ENCODE measurements at places on chromosomes 4 and X.

DNA sequence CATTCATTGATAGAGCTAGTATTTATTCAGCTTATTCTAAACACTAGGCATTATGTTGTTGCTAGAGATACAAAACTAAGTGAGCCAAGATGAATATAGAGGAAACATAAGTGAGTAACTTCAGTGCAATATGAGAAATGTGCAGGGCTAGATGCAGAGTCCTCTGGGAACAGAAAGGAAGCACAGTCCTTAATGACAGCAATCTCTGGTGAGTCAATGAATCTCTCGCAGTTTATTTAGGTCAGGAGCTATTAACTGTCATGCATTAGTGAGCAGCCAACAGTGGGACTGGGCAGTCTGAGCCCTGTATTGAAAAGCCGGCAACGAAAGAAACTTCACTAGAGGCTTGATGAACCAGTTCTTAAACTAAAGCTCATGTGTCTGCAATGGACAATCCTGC, 598.1 kb upstream of the MAGEB2 start:
- peak; percentile 69 for DNase-seq

- no peak for DNase-seq
Measured at GRCh38 chrX:110449312-110449711, 90.7 kb downstream of the RTL9 start.

DNA sequence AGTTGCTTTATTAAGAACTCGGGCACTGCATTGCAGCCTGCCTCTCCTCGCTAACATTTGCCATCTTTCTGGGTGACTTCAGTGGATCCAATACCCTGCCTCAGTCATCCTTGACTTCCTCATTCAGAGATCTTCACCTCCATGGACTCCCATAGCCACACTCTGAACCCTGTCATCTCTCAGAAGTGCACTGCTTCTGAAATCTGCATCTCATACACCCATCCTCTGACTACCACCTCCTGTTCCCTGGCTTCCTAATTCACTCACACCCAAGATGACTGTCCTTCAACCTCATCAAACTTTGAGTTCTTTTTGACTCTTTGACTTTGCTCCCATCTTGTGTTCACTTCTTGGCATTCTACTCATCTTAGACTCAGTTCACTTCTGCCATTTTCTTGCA, 25.3 kb upstream of the CYBB start:
- no peak for DNase-seq

DNA sequence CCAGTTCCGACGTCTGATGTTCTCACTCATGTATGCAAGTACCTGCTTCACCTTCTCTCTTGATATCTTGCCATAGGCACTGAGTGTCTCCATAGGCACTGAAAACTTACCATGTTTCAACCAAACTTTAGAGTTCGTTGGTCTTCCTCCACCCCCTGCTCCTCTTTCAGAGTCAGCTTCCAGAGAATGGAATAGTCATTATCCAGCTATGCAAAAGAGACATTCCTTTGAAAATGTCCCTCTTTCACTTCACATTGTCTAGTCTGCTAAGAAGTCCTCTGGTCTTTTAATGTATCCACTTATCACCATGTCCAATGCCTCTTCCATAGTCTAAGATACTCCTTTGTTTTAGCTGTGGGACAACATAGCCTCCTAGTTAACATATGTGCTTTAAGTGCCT, 566.0 kb upstream of the TENM3 start:
- DNase-seq, result peak; percentile 68

GRCh38 chrX:44305921-44306320, 37.6 kb downstream of the EFHC2 start:
- DNase-seq, result no peak

GRCh38 chr4:41202820-41203568, 11.3 kb downstream of the APBB2 start:
- DNase-seq, result peak; percentile 69

- DNase-seq, result no peak
Measured at GRCh38 chr4:186628058-186628711, 72.8 kb upstream of the MTNR1A start.

- no peak for DNase-seq
Measured at GRCh38 chr4:109658871-109659410, 44.3 kb downstream of the CASP6 start.

DNA sequence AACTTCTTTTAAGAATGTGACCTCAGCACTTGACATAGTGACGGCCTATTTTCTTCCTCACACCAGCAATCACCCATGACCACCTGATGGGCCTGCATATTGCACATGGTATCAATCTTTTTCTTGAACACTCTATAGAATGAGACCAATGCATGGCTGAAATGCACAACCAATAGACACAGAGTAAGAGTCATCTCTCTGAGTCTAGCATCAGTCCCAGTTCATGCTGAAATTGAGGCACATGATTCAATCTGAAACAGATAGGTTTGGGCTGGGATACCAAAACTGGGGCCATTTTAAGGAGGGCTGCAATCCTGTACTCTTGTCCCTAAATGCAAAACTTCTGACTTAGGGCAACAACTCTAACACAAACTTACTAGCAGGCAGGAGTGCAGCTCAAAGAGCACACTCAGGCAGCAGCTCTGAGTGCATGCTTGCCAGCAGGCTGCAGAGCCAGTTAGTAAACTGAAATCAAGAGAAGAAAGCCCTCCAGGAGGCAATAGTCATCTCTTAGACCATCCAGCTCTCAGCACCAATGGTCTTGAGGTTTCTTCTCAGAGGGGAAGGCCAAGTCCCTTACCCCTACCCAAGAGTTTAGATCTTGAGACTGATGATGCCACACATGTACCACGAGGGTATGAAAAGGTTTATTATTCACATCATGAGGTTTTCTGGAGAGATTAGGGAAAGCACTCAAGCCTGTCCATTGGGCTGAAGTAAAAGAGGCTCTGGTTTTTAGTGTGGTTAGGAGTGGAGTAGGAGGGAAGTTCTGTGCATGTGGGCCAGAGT, 24.7 kb upstream of the GPR101 start:
- no peak for DNase-seq

GRCh38 chrX:867502-867901, 236.9 kb downstream of the SHOX start:
- no peak for DNase-seq

DNA sequence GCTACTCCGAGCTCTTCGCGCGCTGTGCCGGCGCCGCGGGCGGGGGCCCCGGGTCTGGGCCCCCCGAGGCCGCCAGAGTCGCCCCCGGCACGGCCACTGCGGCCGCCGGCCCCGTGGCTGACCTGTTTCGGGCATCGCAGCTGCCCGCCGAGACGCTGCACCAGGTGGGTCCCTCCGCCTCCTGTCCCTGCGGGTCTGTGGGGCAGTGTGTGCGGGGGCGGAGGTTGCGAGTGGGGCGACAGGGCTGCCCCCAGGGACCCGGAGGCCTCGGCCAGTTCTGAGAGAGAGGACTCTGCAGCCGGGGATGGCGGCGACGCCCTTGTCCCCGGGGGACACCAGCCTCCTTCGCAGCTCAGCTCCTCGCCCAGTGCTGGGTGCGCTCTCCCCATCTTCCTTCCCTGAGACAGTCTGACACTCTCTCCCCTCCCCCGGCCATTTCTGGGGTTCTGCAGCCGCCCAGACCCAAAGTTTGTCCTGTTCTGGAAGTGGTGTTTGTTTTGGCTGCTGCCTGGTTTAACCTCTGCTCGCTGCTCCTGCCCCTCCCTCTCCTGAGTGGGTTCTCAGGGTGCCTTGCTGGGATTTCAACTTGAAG, 609 bp downstream of the REPS2 start:
- DNase-seq, result no peak

Data from fibroblast of skin of right biceps (primary cell).